Heart left ventricle (tissue), 16 donors: ENCODE measurements at places on chromosomes 2 and 18. TPM values are rescaled to one million over a fixed set of nuclear protein-coding genes. Genes with fewer than 3 reads are reported as not detected.

PSTPIP2 gene
- total RNA-seq = 5.0 TPM

REL gene
- total RNA-seq = 6.1 TPM

SLC4A3 gene
- total RNA-seq = 329 TPM

NCKAP1 gene
- 113 TPM for total RNA-seq

LTBP1 gene
- 144 TPM for total RNA-seq

DNA sequence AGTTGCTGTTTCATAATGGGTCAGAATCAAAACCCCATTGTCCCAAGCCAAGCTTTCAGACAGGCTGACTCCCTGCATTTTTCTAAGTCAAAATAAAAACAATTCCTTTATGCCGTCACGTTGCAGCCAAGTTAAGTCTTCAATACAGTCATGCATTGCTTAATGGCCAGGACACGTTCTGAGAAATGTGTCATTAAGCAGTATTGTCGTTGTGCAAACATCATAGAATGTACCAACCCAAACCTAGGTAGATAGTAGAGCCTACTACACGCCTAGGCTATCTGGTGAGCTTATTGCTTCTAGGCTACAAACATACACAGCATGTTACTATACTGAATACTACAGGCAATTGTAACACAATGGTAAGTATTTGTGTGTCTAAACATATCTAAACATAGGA is 160.4 kb upstream of the FOSL2 start:
- H3K4me1 ChIP-seq = peaks cover 2% of the 10 kb centered on the region
- no peak overlapping the region for H3K4me3 ChIP-seq
- H3K27me3 ChIP-seq = no peaks in the 10 kb centered on the region
- DNase-seq = no peak
- no peaks in the 10 kb centered on the region for H3K36me3 ChIP-seq
- H3K27ac ChIP-seq = no peak overlapping the region

- no peak overlapping the region for H3K4me3 ChIP-seq
- H3K27ac ChIP-seq = no peak overlapping the region
- H3K4me1 ChIP-seq = peaks cover 5% of the 10 kb centered on the region
- no peaks in the 10 kb centered on the region for H3K27me3 ChIP-seq
- no peaks in the 10 kb centered on the region for H3K36me3 ChIP-seq
Measured at GRCh38 chr2:8314063-8314462, 367.8 kb upstream of the ID2 start.

DNA sequence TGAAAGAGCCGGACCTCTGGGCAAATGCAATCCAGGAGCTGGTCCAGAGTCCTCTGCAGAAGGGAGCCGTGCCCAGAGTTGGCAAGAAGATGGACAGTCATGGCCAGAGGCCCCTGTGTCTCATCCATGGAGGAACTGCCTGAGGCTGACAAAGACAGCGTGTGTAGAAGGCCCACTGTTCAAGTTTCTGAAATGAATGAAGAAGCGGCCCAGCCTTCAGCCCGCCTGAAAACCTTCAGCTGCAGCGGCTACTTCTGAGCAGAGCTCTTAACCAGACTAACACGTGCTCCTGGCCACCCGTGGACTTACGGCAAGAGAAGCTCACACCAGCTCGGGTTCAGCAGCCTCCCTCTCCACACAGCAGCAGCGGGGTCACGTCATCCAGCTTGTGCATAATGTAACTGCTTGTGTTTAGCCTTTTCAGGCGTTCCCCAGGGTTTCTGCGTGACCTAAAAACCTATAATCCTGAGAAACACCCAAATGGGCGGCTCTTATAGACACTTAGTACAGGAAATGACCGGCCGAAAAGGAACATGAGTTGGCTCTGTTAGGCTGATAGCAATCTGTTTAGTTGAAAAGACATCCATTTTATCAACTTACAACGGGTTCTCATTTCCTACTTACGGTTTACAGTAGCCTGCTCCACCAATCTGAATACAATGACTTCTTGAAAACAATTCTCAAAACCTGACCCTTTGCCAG is at the start of gene FAM124B:
Gene FAM124B, minus strand, starts transcription at position 467 of the 702 bp plus-strand sequence. Its CDS starts 339 bp downstream, at position 128.
- DNase-seq = peak; percentile 86
- H3K4me3 ChIP-seq = peak within 1 kb of the TSS; percentile 66
- no peaks in the 10 kb centered on the region for H3K27me3 ChIP-seq
- H3K36me3 ChIP-seq = no peaks in the 10 kb centered on the region
- peak within 1 kb of the TSS; percentile 61 for H3K27ac ChIP-seq

GRCh38 chr2:218985021-218985324 is at the start of gene FEV:
Gene FEV (minus strand): TSS chr2:218985184. CDS start chr2:218985075, 109 bp downstream.
- H3K36me3 ChIP-seq = no peaks in the 10 kb centered on the region
- H3K4me3 ChIP-seq = peak within 1 kb of the TSS; percentile 34
- H3K27ac ChIP-seq = no peak within 1 kb of the TSS
- peaks cover 82% of the 10 kb centered on the region for H3K27me3 ChIP-seq
- H3K4me1 ChIP-seq = peaks cover 33% of the 10 kb centered on the region

DNA sequence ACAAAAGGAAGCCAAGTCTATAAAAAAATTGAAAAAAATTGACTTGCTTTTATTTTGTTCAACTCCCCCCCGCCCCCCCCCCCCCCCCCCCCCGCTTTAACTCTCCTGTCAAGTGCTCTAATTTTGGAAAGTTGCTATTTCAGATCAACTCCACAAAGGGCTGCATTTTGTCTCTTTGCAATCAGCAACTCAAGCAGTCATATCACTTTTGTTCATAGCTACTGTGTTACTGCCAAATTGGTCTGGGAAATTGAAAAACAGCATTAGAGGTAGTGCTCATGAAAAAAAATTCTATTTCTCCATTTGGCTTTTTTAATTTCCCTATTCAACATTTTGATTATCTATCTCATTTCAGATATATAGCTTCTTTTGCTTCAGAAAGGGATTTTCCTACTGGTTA is 531.8 kb downstream of the LRP1B start:
- H3K27ac ChIP-seq = no peak overlapping the region
- DNase-seq = no peak
- no peaks in the 10 kb centered on the region for H3K36me3 ChIP-seq
- H3K4me3 ChIP-seq = no peak overlapping the region

GRCh38 chr2:191526091-191526490 is 151.8 kb upstream of the NABP1 start:
- H3K4me3 ChIP-seq = no peak overlapping the region
- no peaks in the 10 kb centered on the region for H3K4me1 ChIP-seq
- no peaks in the 10 kb centered on the region for H3K27me3 ChIP-seq

DNA sequence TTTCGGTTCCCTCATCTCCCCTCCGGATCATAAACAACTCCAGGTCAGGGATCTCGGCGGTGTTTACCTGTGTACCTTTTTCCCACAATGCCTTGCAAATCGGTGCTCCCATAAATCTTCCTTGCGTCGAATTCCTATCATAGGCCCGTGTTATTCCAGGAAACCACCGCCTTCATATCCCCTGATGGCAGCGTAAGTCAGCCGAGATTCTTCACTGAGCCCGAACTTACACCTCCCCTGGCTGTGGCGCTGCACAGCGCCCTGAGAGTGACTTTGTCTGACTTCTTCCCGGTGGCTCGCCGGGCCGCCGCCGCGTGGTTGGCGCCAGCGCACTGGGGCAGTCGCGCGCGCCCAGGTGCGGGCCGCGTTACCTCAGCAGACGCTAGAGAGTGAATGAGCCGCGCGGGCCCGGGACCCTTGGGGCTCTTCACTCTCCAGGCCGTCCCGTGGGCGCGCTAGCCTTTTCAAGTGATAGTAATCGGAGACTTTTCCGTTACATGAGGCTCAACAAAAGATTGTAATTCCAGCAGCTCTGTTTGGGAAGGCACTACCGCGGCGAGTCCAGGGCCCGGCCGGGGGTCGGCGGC is 101.6 kb downstream of the SPTBN1 start:
- H3K4me1 ChIP-seq = peaks cover 68% of the 10 kb centered on the region
- H3K27ac ChIP-seq = peak overlapping the region; percentile 61
- DNase-seq = peak; percentile 45
- peak overlapping the region; percentile 56 for H3K4me3 ChIP-seq
- H3K27me3 ChIP-seq = no peaks in the 10 kb centered on the region

GRCh38 chr2:197453914-197454398 is 604 bp downstream of the COQ10B start:
- H3K27me3 ChIP-seq = no peaks in the 10 kb centered on the region
- DNase-seq = peak; percentile 78
- peaks cover 51% of the 10 kb centered on the region for H3K4me1 ChIP-seq
- H3K4me3 ChIP-seq = peak overlapping the region; percentile 73

GRCh38 chr2:127106457-127106990 is 430 bp downstream of the BIN1 start:
- H3K36me3 ChIP-seq = no peaks in the 10 kb centered on the region
- H3K4me3 ChIP-seq = peak overlapping the region; percentile 90
- H3K4me1 ChIP-seq = no peaks in the 10 kb centered on the region

DNA sequence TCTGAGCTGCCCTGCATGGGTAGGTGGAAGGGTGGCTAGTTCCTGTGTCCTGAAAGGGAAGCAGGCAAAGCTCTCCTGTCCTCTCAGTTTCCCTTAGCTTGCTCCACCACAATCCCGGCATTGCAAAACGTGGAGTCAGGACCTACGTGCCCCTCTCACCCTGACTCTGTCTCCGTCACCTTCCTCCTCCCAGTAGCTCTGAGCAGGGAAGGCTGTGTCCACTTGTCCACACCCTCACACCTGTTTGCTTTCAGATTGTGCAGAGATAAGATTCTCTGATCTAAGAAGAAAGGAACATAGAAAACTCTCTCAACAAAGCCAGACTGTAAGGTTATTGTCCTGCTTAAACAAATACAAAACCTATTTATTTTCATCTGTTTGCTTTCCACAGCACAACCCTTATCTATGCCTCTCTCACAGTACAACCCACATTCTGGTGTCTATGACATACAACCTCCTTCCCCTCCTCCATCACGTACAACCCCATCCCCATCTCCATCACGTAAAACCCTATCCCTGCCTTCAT is 79.0 kb downstream of the ALPK2 start:
- peaks cover 56% of the 10 kb centered on the region for H3K4me1 ChIP-seq
- DNase-seq = no peak
- H3K27me3 ChIP-seq = no peaks in the 10 kb centered on the region
- no peak overlapping the region for H3K4me3 ChIP-seq

DNA sequence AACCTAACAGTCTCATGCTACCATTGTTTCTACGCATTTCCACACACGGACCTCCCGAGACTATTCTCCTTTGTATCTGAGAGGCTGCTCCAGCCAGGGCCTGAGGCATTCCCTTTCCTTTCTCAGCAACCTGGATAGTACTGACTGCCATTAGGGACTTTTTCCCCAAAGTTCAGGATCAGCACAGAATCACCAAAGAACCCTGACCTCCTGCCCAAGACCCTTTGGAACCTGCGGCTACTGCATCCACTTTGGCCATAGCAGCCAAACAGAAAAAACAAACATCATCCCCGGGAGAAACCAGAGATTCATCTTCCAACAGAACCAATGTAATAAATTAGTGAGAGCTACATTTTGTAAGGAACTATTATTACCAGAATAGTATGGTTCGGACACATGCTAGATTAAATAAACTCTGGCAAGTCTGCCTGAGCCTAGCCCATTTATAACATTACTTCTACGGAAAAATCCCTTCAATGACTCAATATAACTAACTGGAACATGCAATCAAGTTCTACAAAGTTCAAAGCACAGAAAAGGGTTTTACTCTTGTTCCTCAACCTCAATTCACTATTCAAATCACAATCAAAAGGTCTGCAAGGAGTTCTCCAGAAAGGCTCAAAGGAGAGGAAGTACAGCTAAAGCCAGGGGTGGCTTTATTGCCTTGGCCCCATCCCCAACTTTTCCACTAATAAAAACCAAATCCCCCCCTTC is 51.8 kb downstream of the LPIN2 start:
- DNase-seq = no peak
- no peak overlapping the region for H3K4me3 ChIP-seq
- no peaks in the 10 kb centered on the region for H3K27me3 ChIP-seq
- peak overlapping the region; percentile 55 for H3K27ac ChIP-seq
- H3K4me1 ChIP-seq = peaks cover 31% of the 10 kb centered on the region

DNA sequence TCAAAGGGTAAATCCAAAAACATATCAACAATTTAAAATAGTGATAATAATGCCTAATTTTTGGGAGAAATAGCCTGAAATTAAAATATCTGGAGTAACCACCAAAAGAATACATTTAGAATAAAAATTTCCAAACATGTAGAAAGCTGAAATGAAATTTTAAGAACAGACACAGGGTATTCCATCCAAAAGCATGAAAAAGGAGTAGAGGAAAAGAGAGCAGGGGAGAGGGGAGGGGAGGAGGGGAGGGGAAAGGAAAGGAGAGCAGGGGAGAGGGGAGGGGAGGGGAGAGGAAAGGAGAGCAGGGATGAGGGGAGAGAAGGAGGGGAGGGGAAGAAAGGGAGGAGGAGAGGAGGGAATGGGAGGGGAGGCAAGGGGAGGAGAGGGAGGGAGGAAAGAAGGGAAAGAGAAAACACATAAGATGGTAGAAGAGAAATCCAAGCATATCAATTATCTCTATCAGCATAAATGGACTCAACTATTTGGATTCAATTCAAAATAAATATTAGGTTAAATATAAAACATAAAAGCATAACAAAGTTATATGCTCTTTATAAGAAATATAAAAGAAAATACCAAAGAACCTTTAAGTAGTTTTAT is 141.1 kb downstream of the ZNF385B start:
- no peak for DNase-seq
- no peak overlapping the region for H3K27ac ChIP-seq
- H3K4me1 ChIP-seq = no peaks in the 10 kb centered on the region
- H3K27me3 ChIP-seq = no peaks in the 10 kb centered on the region
- no peak overlapping the region for H3K4me3 ChIP-seq

- no peak overlapping the region for H3K27ac ChIP-seq
- no peaks in the 10 kb centered on the region for H3K36me3 ChIP-seq
- DNase-seq = no peak
- no peak overlapping the region for H3K4me3 ChIP-seq
Measured at GRCh38 chr2:53397085-53397484, 370.5 kb upstream of the CHAC2 start.

- DNase-seq = no peak
- H3K4me3 ChIP-seq = no peak overlapping the region
- no peak overlapping the region for H3K27ac ChIP-seq
Measured at GRCh38 chr2:137797641-137798040, 166.6 kb upstream of the HNMT start.

DNA sequence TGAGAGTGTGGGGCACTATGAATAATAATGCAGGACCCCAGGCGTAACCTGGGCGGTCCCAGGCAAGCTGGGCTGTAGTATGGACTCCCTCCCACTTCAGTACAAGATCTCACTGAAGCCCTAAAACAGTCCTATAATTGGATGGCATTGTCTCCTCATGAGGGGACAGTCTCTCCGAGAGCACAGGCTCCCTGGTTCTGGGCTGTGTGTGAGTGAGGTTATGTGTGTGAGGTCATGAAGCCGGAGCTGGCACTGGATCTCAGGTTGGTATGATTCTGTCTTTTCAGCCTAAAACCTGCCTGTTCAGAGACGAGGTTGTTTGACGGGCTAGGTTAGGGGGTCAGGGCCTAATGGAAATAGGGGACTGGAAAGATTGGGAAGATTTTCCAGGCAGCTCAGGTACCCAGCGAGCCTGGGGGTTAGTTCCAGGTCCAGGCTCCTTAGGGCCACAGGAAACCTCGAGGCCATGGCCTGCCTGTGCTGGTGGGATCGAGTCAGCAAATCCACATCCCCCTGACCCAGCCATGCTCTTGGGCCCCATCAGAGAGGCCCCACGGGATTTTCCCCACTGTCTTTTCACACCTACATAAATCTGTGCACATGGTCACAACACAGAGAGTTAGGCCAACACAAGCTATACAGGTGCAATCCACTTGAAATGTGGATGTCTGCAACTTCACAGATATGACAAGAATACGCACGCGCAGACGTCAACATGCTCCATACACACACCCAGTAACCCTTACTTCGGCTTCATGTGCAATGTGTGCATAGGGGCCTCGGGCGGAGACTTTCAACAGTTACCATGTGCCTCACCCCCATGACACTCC is 94.8 kb downstream of the INHBB start:
- no peaks in the 10 kb centered on the region for H3K36me3 ChIP-seq
- H3K27me3 ChIP-seq = peaks cover 52% of the 10 kb centered on the region
- DNase-seq = no peak
- no peak overlapping the region for H3K27ac ChIP-seq
- no peak overlapping the region for H3K4me3 ChIP-seq
